ENCODE measurements at places on chromosomes 6 and 20.
A peak's percentile ranks its signal among the peaks of the same experiment; 100 is the strongest.

DNA sequence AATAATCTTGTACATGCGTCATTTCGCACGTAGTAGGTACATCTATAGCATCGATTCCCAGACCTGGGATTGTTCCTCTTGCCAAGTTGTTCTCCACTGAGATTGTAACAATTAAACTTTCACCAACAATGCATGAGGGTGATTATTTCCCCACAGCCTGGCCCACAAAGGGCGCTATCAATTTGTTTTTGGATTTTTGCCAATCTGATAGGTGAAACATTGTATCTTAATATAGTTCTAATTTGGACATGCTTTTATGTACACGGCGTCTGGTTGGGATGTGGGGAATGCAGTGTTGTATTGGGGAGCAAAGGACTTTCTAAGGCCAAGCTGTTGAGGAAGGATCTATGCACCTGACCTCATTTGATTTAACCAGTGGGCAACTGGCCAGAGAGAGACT lies 59.5 kb downstream of the VEGFA start:
- DNase-seq = no peak

- DNase-seq = no peak
Measured at GRCh38 chr6:109172101-109172746, 76.9 kb downstream of the CEP57L1 start.

- DNase-seq = no peak
Measured at GRCh38 chr20:62815066-62815991, 1.5 kb upstream of the COL9A3 start.

GRCh38 chr20:43844778-43845614 lies 69.7 kb upstream of the TOX2 start:
- no peak for DNase-seq

DNA sequence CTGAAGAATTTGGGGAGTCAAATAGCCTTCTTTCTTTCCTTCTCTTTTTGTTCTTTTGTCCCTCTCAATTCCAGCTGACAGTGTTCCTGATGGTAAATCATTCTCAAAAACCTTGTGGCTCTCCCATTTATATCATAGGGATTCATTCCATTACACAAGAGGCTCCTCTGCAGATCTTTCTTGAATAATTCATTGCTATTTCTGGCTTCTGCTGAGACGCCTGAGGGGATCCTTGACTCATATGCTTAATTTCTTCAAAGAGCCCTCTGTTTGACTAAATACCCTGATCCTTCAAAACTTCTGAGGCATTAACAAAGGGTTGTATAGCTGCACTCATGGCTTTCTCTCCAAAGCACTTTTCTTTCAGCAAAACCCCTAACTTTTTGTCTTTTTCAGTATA lies 289.3 kb downstream of the FARS2 start:
- DNase-seq = no peak

- peak; percentile 35 for DNase-seq
Measured at GRCh38 chr6:127641905-127642304, 64.9 kb downstream of the C6orf58 start.
